ENCODE measurements at places on chromosomes 6 and 20. TPM values are rescaled to one million over a fixed set of nuclear protein-coding genes. Genes with fewer than 3 reads are reported as not detected.

DNA sequence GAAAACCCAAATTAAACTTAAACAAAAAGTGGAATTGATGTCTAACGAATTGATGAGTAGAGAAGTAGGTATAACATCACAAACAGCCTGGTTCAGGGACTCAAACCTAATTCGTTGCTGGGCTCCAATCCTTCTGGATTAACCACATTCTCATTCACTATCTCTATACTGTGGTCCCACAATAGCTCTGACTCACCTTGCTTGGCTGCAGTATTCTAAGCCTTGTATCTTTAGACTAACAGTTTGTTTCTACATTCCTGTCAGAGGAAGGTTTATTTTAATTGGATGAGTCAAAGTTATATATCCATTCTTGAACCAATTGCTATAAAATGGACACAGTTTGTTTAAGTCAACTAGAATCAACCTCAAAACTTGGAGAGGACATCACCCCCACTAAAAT lies 530.5 kb upstream of the PTCHD4 start:
- no peak for DNase-seq

The OVOL2 gene
- total RNA-seq = not detected

DNA sequence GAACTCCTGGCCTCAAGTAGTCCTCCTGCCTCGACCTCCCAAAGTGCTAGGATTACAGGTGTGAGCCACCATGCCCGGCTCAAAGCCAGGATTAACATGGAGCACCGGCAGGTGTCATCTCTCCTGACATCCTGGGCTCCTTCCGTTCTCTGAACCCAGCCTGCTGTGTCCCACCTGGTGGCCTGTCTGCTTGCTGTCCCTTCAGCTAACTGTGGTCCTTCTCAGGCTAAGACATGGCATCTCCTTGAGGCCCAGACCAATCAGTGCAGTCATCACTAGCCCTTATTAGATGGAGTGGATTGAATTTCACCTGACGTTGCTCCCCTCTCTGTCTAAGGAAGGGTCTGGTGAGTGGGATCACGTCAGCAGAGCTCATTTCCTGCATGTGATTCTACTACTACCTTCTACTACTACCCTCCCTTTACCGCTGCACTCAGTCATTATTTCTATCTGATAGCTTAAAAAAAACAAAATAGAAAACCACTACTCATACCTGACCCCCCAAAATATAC lies 28.0 kb upstream of the SYNJ2 start:
- no peak for DNase-seq

The PLTP gene
- 28.7 TPM for total RNA-seq

The MATN4 gene
- total RNA-seq = 0.13 TPM

- no peak for DNase-seq
These were observed 306.4 kb downstream of the DHX35 start for GRCh38 chr20:39268491-39268951.

DNA sequence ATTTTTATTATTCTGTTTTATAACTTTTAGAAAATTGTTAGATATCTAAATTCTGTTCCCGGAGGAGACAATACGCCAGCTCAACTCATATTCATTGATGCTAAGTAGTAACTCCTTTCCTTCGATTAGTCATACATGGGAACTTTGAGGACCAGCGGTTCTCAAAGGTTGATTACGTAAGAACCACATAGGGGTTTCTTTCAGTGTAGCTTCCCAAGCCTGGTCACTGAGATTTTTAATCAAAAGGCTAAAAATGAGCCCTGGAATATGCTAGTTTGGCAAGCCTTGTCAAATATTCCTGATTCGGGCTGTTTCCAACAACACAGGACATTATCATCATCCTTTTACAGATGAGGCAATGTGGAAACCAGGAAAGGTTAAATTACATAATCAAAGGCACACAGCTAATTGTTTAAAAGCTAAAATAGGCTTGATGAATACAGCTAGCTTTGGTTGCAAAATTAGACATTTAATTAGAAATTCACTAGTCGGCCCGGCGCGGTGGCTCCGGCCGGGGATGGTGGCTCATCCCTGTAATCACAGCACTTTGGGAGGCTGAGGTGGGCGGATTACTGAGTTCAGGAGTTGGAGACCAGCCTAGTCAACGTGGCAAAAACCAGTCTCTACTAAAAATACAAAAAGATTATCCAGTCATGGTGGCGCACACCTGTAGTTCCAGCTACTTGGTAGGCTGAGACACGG lies 14.6 kb upstream of the MEI4 start:
- no peak for DNase-seq

GRCh38 chr6:73798592-73798991 lies 102.6 kb downstream of the CD109 start:
- DNase-seq = no peak

DNA sequence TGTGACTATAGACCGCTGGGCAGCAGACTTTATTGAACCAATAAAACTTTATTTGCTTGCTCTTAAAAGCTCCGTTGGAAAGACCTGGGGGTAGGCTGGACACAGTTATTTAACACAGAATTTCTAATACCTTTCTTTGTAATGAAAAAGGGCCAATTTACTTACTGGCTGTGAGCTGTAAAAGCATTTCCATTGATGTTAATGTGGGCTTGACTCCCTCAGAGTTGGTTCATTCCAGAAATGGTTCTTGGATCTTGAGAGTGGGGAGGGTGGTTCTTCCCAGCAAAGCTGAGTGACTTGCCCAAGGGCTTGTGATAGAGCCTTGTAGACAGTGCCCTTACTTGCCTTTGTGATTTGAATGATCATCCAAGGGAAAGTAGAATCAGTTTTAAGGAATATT lies 100.6 kb downstream of the SOX4 start:
- no peak for DNase-seq

DNA sequence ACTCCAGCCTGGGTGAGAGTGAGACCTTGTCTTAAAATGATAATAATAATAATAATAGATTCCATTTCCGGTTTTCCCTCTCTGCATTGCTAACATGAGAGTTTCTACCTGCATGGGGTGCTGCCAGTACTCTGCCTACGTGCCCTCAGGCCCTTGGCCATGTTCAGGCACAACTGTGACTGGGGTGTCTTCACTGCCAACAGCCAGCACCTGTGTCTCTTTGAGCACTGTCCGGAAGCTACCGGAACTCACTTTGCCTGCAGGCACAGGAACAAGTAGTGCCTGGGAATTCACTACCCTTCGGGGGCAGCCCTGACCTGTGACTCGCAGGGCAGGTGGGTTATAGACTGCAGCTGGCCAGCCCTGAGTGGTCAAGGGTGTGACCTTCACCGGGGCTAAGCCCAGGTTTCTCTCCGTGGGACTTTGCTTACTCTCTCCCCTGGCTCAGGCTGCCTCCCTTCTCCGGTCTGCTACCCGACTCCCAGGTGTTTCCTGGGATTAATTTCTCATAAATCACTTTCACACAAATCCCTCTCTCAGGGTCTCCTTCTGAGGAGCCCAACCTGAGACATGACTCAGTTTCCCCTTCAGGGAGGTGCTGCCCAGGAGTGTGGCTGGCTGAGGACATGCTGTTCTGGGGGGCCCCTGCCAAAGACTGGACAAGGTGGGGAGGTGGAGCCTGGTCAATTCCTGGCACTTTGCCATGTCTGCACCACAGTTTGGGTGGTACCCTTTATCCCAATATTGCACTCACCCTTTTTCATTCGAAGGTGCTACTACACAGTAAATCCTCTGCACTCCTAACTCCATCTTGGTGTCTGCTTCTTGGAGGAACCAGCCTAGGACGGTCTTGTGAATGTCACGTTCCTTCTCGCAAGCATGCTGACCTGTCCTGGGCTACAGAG lies 79.5 kb upstream of the RALGAPA2 start:
- DNase-seq = no peak

DNA sequence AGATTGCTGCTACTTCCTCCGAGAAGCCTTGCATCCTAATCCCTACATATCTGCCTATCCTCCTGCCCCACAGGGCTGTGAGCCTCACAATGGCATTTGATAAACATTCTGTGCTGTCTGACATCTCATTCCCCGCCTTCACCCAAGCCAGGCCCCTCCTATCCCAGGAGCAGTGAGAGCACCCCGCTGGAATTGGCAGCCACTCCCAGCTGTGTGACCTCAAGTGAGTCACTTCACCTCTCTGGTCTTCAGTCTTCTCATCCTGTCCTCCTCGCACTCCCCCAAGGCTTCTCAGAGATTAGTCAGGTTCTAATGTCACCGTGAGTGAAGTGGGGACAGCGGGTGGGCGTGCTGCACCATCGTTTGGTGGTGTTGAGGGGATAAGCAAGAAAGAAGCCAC lies 81.7 kb downstream of the CDH22 start:
- no peak for DNase-seq

DNA sequence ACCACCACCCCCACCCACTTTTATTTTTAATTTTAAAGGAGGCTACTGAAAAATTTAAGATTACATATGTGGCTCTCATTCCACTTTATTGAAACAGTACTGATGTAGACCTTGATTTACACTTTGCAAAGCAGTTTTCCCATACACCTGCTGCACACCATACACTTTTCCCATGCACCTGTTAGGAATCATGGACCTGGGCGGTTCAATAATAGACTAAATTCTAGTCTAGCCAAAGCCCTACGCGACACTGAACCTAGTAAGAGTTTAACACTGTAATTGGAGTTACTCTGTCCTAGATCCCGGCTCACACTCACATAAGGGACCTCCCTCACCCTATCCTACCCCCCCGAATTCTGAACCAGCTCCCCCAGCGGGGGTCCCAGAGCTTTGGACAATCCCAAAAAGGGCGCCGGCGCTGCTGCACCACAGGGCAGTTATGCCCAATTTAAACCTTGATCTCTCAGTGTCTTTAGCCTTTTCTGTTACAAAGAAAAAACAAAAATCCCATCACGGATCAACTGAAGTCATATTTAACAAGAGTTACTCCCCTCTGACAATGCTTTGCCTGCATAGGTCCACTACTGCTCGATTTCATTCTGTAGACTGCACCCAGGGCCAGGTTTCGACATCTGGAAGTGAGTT lies 2.4 kb upstream of the GCLC start:
- no peak for DNase-seq

The PBOV1 gene
- not detected for total RNA-seq

DNA sequence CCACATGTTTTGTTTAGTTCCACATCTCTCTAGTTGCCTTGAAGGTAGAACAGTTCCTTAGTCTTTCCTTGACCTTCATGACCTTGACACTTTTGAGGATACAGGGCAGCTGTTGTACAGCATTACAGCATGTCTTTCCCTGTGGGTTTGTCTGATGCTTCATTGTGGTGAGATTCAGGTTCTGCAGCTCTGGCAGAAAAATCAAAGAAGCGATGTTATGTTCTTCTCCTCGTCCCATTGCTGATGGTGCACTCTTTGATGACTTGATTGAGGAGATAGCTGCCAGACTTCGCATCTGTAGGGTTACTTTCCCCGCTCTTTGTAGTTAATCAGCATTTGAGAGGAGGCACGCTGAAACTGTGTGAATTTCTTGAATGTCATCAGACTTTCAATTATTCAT lies 12.0 kb downstream of the CEBPB start:
- DNase-seq = no peak

DNA sequence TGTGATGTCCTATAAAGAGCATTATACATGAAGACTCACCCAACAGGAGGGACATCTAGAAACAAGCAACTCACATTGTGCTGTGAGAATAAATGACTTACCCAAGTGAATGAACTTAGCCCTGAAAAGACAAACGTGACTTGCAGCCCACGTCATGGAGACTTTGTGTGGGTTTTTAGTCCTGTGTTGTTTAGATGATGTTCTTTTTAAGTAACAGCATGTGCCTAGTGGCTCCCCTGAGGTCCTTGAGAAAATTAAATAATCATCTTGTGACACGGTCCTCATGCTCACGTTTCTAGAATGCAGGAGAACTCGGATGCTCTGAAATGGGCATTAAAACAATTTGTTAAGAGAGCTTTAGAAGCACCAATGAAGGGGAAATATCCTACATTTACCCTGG lies 165.1 kb downstream of the SASH1 start:
- DNase-seq = no peak

DNA sequence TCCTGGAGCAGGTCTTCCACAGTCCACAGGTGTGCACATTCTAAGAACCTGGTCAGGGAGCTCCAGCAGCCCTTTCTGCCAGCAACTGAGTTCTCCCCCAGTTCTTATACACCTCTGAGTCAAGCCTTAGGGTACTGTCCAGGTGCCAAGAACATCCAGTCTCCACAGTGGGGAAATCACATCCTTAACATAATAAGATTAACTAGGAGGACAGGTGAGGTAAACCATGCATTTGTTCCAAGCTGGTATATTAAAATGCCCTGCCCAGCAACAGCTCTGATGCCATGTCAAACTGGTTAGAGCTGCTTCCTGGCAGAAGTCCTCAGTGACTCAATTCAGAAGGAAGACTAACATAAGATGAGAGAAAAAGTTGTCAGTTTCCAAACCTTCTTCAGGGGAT lies 303.9 kb upstream of the SGK1 start:
- DNase-seq = no peak

The SRMS gene
- not detected for total RNA-seq

- DNase-seq = no peak
These were observed 41.6 kb downstream of the SULF2 start for GRCh38 chr20:47743671-47744070.

The FOXF2 gene
- total RNA-seq = not detected

The CNKSR3 gene
- total RNA-seq = 27.9 TPM

GRCh38 chr6:155444120-155444917 lies 11.3 kb downstream of the NOX3 start:
- no peak for DNase-seq

DNA sequence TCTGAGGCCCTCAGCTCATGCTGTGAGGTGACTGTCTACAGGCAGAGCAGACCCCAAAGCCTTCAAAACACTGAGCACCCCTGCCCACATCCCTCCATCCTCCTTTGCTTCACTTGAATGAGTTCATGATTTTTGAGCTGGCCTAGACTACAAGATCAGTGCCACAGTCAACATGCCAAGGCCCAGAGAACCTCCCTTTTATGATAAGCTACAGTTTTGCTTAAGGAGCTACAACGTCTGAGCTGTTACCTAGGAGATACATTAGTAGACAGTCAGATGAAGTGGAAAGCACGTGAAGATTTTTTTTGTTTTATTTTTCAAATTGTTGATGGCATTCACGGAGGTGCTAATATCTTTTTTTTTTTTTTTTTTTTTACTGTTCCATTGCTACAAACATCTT lies 139.0 kb downstream of the SOBP start:
- no peak for DNase-seq

- no peak for DNase-seq
These were observed 102.1 kb downstream of the DTNBP1 start for GRCh38 chr6:15560713-15561112.

DNA sequence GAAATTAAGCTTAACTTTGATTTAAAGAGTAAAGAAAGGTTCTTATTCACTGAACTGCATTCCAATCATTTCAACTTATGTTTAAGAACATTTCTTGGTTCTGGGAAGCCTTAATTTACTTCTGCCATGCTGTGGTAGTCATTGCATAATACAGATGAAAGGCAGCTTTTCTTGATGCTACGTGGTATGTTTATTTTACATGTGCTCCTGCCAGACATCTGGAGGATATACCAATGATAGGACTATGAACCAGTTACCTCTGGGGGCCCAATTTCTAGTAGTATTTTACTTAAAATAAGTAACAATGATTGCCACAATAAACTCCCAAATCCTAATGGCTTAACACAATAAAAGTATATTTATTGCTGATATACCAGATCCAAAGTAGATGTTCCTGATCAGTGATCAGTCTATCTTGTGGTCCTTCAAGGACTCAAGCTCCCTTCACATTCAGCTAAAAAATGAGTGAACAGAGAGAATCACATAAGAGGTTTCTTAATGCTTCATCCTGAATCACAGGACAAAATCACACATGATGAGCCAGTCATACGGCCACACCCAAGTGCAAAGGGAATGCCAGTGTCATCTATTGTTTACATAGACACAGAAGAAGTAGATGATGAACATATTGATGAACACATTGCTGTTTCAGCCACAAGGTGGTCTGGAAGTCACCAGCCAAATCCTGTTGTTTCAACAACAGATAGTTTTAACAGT lies 56.5 kb upstream of the CCN2 start:
- no peak for DNase-seq

GRCh38 chr6:150286912-150287311 lies 81.9 kb upstream of the IYD start:
- DNase-seq = no peak

Measured in K562 (cell line).